ENCODE measurements at places on chromosomes 6 and 20. TPM values are rescaled to one million over a fixed set of nuclear protein-coding genes. Genes with fewer than 3 reads are reported as not detected.

GRCh38 chr6:73285674-73286283, 22.8 kb upstream of the KHDC1 start:
- DNase-seq, result peak; percentile 57

DNA sequence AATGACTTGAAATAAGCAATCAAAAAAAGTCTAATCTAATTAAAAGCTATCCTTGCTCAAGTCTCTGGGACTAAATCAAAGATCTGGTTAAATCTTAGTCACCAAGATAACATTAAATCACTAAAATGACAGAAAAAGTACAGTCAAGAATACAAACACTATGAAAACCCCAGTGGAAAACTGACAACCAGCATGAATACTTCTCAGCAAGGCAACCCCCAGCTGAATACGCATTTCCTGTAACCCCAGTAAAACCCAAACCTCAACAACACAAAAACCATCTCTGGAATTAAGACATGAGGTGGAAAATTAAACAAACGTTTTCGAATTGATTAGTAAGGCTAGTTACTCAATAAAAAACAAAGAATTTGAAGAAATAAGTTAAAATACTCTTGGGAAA, 23.7 kb upstream of the ZC3H12D start:
- DNase-seq, result no peak

DNA sequence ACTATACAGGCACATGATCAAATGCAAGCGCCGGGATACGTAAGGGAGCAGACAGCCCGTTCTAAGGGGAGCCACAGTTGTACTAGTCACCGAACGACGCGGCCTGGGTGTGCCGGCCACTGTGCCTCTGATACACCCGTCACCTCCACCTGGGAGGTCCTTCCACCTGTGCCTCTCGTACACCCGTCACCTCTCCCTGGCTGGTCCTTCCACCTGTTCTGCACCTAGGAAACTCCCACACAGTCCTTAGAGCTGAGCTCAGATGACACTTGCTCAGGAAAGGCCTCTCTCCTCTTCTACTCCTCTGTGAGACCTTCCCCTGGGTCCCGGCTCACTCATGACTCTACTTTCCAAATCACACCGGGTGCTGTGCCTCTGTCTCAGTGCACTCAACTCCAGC, 245.0 kb downstream of the TTLL2 start:
- no peak for DNase-seq

DNA sequence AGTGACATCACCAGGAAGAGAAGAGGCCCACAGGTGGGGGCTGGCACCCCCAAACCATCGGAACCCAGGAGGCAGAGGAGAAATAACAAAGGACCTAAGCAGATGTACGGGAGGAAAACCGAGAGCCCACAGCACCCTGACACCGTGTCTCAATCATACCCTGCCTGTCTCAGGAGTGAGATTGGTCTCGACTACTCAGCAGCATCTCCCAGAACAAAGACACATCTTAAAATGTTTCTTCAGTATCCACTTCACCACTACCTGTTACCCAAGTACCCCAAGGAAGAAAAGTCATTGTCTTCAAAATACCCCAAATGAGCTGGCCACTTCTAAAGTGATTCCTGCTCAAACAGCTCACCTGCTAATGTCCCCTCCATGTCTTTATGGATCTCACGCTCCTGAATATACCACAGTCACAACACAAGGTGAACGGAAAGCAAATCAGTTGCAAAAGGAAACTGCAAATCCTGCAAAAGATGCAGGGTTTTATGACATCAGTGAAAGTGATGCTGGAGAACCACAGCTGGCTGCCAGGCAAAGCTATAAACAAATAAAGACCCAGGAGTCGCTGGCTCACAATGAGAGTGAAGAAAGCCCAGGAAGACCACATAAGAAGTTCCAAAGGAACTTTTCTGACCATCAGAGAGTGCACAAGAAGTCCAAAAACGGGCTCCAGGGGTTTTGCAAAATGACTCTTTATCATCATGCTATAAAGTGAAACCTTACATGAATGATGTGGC, 44.1 kb downstream of the PREX1 start:
- DNase-seq, result no peak

- no peak for DNase-seq
These were observed 412.2 kb downstream of the UTRN start for GRCh38 chr6:144697369-144697760.

DNA sequence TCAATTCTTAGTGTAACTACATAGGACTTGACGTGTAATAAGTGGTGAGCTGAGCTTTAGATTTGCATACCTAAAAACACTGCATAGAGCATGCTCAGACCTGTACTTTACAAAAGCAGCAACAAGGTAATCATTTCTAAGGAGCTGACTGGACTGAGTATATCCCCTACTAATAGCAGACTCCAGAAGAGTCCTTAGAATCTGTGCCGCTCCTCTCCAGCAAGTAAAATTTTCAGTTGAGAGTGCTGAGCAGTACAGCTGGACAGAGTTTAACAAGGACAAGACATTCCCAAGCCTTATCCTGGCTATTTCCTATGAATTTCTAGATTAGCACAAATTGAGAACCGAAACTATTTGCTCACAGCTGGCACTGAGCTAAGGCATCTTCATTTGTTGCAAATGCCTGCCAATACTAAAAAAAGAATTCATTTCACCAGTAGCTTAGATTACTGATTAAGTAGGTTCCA, 26.1 kb upstream of the KLHL31 start:
- no peak for DNase-seq

GRCh38 chr6:100112855-100113508, 119.0 kb upstream of the MCHR2 start:
- DNase-seq, result no peak

- DNase-seq, result no peak
These were observed 68.3 kb downstream of the ADTRP start for GRCh38 chr6:11710311-11710761.

DNA sequence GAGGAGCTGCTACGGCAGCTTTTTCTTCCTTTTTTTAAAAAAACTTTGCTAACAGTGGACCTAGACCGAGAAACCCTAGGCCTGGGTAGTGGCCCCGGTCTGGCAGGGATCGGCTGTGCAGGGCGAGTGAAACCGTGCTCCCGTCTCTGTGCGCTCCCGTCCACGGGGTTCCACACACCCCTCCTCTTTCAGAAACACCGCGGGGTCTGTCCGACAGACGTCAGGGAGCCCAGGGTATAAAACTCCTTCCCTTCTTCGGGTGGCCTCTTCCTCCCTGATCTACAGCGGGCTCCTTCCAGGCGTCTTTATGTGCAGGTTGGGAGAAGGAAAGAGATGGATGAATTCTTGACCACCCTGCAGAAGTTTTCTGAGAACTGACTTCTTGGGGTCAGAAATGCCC, 27.1 kb upstream of the SMOC2 start:
- DNase-seq, result no peak

GRCh38 chr6:158472447-158472846, 87.4 kb upstream of the TMEM181 start:
- DNase-seq, result no peak

- DNase-seq, result peak; percentile 82
These were observed 33.4 kb upstream of the SLC22A1 start for GRCh38 chr6:160088069-160088783.

GRCh38 chr6:73088138-73088813, 137.0 kb downstream of the KHDC1L start:
- DNase-seq, result no peak

DNA sequence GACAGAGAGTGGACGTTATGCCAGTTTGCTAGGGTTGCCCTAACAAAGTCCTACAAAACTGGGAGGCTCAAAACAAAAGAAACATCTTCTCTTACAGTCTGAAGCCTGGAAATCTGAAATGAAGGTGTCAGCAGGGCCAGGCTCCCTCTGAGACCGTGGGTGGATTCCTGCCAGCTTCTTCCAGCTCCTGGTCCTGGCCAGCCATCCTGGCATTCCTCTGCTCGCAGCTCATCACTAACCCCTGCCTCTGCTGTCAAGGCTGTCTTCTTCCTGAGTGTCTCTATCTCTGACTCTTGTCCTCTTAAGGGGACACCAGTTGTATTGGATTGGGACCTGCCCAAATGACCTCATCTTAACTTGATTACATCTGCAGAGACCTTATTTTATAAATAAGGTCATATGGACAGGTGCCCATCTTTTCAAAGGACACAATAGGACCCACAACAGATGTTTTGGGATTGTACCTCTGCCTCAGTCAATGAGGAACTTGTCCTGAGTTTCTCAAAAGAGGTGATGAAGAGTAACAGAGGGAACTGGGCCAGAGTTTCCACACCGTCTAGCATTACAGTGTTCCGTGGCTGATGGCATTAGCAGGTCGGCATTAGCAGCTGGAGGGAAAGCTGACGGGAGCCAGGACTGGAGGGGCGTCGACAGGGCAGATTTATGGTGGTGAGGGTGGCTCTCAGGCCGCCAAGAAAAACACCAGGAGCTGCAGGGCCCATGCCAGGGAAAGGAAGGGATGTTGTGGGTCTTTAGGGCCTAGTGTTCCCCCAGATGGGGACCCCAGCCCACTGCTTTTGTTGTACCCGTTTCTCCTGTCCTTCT, 157.3 kb downstream of the TBXT start:
- DNase-seq, result no peak

DNA sequence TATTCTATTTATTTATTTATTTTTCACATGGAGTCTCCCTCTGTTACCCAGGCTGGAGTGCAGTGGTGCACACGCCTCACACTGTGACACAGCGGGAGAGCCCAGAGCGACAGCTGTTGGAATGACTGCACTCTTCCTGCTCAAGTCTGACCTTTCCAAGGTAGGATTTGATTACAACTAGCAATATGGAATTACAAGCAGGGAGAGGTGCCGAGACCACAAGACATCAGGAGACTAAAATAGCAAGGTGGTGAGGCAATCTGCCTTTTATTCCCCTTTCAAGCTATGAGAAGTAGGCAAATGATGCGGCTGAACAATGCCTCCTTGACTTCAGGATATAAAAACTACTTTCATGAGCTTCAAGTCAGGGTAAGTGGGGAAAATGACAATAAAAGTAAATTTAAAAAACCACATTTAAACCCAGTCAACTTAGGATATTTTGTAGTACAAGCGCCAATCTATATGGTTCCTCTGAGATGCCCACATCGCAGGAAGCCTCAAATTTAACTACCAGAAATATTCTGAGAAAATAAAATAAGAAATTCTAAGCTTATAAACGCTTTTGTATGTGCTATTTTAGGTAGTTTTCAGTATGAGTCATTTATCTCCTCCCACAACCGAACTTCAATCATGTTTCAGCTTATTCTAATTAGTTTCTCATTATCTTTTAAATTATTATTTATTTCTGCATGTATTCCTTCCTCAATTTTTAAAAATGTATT, 146.9 kb upstream of the SGK1 start:
- DNase-seq, result no peak

GRCh38 chr6:17867880-17868279, 119.6 kb downstream of the KIF13A start:
- no peak for DNase-seq

GRCh38 chr6:11732036-11732631, 46.5 kb downstream of the ADTRP start:
- DNase-seq, result no peak

DNA sequence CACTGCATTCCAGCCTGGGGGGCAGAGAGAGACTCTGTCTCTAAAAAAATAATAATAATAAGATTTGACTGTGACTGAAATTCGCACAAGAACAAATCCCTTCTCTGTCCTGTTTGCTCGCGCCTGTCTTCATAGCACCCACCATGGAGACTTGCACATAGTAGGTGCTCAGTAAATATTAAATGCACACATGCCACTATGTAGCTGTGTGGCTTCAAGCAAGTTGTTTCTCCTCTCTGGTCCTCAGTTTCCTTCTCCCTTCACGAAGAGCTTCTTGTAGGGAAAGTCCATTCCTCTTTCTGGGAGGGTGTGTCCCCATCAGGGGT, 15.4 kb upstream of the PTGIS start:
- no peak for DNase-seq

- peak; percentile 63 for DNase-seq
These were observed 72.9 kb upstream of the DSP start for GRCh38 chr6:7468382-7469081.

DNA sequence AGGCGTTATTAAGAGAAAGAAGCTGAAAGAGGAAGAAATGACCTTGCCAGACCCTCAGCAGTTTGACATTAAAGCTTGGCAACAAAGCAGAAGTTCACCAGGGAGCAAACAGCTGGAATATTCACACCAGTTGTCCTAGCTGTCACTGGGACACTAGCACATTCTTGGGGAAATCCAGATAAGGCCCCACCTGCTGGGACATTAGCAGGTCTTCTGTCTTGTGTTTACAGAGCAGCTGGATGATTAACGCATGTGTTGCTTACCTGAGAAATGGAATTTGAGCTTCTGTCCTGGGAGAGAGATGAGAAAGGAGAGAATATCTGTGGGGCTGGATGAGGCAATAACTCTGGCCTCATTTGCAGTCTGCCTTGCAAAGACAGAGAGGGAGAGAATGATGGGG, 137.6 kb upstream of the RIN2 start:
- peak; percentile 66 for DNase-seq

DNA sequence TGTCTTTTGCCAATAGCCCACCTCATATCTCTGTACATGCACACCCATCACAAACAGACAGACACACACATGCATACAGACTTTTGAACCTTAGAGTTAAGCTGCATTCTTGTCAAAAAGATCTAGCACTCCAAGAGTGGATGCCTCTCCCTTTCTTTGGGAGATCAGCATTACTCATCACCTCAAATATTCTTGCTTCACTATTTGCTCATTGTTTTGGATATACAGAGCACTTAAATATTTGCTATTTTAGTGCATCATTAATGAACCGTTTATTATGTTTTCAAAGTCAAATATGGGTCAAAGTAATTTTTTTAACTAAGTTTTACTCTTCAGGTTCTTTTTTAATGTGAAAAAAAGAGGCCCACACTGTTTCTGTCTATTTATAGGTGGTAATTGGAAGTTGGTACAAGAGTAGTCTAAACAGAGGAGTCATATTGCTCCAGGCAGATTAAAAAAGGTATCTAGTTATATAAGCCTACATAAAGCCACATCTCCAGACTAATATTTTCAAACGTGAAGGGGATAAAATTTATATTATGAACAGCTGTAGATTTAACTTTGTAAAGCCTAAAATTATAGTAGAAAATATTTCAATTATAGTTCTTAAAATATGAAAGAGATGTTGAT, 102.6 kb downstream of the FLRT3 start:
- DNase-seq, result no peak

DNA sequence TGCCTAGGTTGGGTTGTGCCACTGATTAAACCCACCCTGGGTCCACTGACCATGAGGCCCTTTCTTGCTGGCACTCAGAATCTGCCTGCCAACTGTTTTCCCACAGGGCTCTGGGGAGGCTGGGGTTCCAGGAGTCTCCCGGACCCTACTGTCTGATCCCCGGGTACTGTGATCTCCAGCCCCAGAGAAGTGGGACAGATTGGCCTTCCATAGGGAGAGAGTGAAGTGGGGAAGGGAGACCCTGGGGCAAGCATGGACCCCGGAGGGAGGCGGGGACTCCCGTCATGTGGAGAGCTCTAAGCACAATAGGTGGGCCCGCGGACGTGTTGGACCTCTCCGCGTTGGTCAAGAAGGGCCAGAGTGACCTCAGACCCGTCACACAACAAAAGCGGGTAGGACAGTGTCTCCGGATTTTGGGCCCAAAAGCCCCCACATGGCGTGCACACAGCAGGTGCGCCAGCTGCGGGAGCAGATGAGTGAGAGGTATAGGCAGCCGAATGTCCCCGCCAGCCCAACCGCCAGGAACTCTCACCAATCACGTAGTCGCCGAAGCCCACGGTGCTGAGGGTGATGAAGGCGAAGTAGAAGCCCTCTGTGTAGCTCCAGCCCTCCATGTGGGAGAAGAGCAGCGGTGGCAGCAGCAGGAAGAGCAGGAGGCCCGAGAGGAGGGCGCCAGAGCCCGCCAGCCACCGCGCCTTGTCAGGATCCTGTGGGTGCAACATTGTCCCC, 10.6 kb downstream of the KCNK17 start:
- no peak for DNase-seq

GRCh38 chr6:15255909-15256395, 10.1 kb downstream of the JARID2 start:
- DNase-seq, result no peak

The PRKN gene
- total RNA-seq, result 2.8 TPM

The MOXD1 gene
- total RNA-seq, result 16.8 TPM

The TNXB gene
- 22.0 TPM for total RNA-seq

The FAM217A gene
- total RNA-seq, result not detected

The NMBR gene
- total RNA-seq, result 0.27 TPM
